ENCODE measurements at places on chromosomes 1 and 21.

GRCh38 chr1:8238141-8239038 is 79.5 kb upstream of the SLC45A1 start:
- DNase-seq = no peak

DNA sequence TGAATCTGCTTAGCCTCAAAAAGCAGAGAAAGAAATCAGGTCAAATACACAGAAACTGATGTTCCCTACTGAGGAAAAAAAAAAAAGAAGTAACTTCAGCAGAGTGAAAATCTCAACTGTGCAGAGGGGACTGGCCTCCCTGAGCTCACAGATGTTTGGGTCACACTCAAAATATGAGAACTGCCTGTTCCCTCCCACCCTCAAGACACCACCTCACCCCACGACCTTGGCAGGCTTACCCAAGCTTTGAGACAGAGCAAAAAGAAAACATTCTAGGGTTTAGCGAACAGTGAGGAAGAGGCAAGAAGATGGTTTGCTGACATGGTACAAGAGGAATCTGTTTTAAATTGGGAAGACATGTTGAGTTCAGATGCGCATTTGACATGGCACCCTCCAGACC is 48.8 kb downstream of the NID1 start:
- DNase-seq = peak; percentile 88

DNA sequence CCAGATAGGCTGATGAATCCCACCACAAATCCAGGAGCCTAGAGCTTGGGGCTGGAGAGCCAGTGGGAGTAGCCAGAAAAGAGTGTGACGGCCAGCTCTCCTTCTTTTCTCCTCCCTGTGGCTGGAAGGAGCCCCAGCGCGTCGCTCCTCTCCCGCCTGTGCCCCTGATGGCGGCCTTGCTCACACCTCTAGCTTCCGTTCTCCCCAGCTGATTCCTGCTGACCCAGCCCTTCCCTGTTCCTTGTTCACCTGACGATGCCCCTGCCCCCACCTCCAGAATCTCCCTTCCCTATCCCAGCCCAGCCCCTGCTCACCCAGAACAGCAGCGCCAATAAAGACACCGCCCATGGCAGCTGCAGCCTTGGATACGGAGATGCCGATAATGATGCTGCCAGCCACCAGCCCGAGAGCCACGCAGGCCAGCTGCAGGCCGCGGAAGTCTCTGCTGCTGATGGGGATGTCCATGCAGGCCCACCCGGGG is 656 bp downstream of the KNCN start:
- no peak for DNase-seq

DNA sequence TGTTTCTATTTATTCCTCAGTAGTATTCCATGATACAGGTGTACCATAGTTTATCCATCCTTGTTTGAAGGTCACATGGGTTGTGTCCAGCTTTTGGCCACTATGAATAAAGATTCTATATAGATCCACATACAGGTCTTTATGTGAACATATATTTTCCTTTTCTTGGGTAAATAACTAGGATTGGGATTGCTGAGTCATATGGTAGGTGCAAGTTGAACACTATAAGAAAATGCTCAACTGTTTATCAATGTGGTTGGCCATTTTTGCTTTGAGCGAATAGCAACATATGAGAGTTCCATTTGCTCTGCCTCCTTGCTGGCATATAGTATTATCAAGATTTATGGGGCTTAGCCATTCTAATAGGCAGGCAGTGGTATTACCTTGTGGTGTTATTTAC is 170.2 kb upstream of the KCNJ15 start:
- no peak for DNase-seq

GRCh38 chr1:100597061-100597741 is 59.3 kb downstream of the GPR88 start:
- peak; percentile 25 for DNase-seq

DNA sequence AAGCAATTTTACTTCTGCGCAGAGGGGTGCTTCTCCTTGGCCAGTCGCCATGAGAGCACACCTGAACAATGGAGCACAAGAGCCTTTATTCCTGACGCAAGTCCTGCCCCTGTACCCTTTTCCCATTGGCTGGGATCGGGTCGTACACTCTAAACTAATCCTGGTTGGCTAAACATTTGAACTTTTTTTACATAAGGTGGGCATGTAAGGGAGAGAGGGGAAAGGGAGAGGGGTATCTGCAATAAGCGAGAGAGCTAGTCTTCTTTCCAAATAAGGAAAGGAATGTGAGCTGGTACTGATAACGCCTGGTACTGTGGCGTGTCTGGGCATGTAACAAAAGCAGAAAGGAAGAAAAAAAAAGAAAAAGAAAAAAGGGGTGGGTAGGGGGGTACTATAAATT is 21.8 kb downstream of the MFSD2A start:
- no peak for DNase-seq

DNA sequence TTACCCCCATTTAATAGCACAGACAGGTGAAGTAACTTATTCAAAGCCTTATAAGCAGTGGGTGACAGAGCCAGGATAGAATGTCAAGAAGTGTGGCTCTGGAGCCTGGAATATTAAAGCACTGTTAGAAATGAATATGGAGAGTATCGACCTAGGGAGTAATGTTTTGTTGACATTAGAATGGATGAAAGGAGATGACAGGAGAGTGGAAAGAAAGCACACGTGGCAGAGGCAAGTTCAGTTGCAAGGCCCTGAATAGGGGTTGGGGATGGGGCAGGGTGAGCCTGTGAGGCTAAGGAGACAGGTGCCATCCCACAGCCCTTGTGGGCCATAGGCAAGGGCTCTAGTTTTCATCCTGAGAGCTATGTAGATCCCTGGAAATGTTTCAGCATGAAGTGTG is 125.5 kb upstream of the PLXNA2 start:
- no peak for DNase-seq

GRCh38 chr1:33170351-33171274 is 11.2 kb downstream of the TRIM62 start:
- peak; percentile 38 for DNase-seq

DNA sequence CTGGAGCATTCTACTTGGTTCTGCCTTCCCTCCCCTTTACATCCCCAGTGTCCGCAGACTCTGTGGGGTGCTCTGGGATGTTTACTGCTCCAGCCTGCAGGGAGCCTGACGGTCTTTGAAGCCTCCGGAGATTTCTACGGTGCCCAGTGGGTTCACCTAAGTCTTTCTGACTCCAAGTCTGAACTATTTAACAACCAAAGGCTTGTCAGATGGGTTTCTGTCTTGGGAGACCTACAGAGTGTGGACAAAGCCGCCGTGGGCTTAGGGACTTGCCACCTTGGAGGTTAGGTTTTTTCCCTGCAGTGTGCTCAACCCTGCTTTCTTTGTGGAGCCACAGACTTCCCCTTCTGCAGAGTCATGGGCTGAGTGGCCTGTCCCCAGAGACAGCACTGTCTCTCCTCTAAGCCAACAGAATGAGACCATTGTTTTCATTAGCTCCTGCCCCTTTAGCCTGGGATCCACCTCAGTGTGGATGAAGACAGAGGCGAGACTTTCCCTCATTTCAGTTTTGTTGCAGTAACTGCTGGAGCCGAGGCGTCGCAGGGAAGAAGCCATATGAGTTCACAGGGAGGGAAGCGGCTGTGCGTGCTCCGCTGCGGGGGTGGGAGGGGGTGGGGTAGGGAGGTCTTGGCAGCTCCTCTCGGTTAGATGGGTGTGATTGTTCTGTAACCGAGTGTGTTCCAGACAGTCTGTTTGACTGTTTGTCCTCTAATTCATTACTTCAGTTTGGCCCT is 120.7 kb downstream of the CNIH3 start:
- no peak for DNase-seq

DNA sequence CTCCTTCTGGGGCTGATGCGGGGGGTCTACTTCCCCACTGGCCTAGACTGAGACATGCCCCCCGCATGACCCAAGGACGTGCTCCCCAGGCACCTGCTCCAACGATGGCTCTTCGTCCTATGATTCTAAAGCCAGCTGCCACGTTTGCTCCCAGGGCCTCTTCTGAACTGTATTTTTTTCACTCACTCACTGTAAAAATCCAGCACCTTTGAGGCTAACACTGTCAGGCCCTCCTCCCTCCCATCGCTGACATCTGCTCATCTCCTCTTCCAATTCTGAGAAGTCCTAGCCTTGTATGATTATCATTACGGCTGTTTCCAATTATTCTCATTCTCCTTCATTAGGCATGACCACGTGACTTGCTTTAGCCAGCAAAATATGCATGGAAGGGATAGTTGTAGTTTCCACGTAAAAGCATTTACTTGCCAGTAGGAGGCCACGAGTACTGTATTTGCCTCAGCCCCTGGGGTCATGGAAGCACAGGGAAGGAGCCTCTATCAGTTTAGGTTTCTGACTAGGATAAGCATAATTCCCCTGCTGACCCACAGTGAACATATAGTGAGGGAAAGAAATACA is 19.1 kb upstream of the EDN2 start:
- no peak for DNase-seq

DNA sequence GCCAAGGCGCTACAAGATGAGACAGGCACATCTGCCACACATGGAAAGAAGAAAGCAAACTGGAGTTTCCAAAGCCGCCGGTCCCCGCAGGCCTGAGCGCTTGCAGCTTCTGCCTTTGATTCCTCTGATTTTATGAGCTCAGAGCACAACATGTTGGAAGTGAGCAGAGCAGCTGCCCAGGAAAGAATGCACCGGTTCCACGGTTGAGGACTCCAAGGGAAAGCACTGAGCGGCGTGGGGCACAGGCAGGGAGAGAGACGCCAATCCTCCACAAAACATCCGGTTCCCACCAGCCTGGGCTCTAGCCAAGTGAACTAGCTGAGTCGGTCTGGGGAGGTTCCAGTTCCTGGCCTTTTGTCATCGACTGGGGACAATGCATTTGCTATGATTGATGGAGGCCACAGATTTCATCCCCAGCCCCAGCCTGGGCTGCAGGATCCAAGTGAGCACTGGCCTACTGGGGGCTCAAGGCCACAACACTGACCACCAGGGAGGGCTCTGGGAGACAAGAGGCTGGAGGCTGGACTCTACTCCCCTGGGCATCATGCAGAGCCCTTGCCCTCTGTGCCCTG is 253.1 kb upstream of the IRF2BP2 start:
- DNase-seq = peak; percentile 97

DNA sequence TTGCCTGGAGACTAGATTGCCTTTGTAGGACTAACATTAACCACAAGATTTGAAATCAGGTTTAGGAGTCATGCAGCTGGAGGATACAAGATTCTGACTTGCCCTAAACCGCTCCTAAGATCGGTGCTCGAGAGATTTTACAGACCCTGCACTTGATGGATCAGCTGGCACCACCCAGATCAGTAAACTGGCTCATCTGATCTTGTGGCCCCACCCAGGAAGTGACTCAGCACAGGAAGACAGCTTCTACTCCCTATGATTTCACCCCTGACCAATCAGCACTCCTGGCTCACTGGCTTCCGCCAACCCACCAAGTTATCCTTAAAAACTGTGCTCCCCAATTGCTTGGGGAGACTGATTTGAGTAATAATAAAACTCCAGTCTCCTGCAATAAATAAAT is 876 bp upstream of the CATSPERE start:
- DNase-seq = no peak

- DNase-seq = no peak
Observed at GRCh38 chr1:204357551-204358490, 1.9 kb downstream of the PLEKHA6 start.
